ENCODE measurements at places on chromosomes 1 and 21. TPM values are rescaled to one million over a fixed set of nuclear protein-coding genes. Genes with fewer than 3 reads are reported as not detected.

TTLL7 gene
- 59.3 TPM for total RNA-seq

CELA2A gene
- not detected for total RNA-seq

YTHDF2 gene
- 48.6 TPM for total RNA-seq

BARHL2 gene
- not detected for total RNA-seq

IL20 gene
- not detected for total RNA-seq

LCE1D gene
- total RNA-seq, result not detected

CFAP141 gene
- total RNA-seq, result not detected

SPATA46 gene
- total RNA-seq, result not detected

IL19 gene
- total RNA-seq, result not detected

CR1L gene
- total RNA-seq, result not detected

GPR37L1 gene
- 0.39 TPM for total RNA-seq

LRRC7 gene
- 0.81 TPM for total RNA-seq

FAF1 gene
- 89.0 TPM for total RNA-seq

NPPB gene
- total RNA-seq, result not detected

SPRR2A gene
- total RNA-seq, result 59.3 TPM

SLC30A10 gene
- not detected for total RNA-seq

SERPINC1 gene
- not detected for total RNA-seq

WNT3A gene
- total RNA-seq, result not detected

RHOU gene
- total RNA-seq, result 16.3 TPM

SLC45A1 gene
- 9.8 TPM for total RNA-seq

NGF gene
- 0.93 TPM for total RNA-seq

TYW3 gene
- 37.8 TPM for total RNA-seq

ASPM gene
- 0.96 TPM for total RNA-seq

CLDN14 gene
- total RNA-seq, result not detected

FNBP1L gene
- 6.1 TPM for total RNA-seq

CFHR5 gene
- total RNA-seq, result not detected

AXDND1 gene
- total RNA-seq, result 1.2 TPM

CFAP45 gene
- not detected for total RNA-seq

PCAT6 gene
- total RNA-seq, result not detected

GJA4 gene
- 27.0 TPM for total RNA-seq

CHRM3 gene
- 123 TPM for total RNA-seq

OR14K1 gene
- not detected for total RNA-seq

FCRL1 gene
- not detected for total RNA-seq

RPTN gene
- total RNA-seq, result not detected

CELA2B gene
- not detected for total RNA-seq

C1orf122 gene
- 53.7 TPM for total RNA-seq

FMO4 gene
- 2.7 TPM for total RNA-seq

SAMSN1 gene
- total RNA-seq, result 3.3 TPM

FAM72B gene
- total RNA-seq, result not detected

PTGER3 gene
- 20.7 TPM for total RNA-seq

FALEC gene
- not detected for total RNA-seq

ZNF687 gene
- 27.6 TPM for total RNA-seq

PCP4 gene
- 167 TPM for total RNA-seq

SERINC2 gene
- total RNA-seq, result 4.7 TPM

ARTN gene
- total RNA-seq, result not detected

SELENBP1 gene
- total RNA-seq, result 52.8 TPM

ANXA9 gene
- total RNA-seq, result not detected

CFAP410 gene
- total RNA-seq, result 27.3 TPM

PADI2 gene
- total RNA-seq, result 0.62 TPM

PROK1 gene
- total RNA-seq, result 1.1 TPM

RAP1GAP gene
- total RNA-seq, result not detected

RGS8 gene
- total RNA-seq, result not detected

SAMD11 gene
- total RNA-seq, result 21.2 TPM

DENND4B gene
- 46.5 TPM for total RNA-seq

TMOD4 gene
- not detected for total RNA-seq

PM20D1 gene
- not detected for total RNA-seq

C1orf159 gene
- 7.4 TPM for total RNA-seq

C1QC gene
- total RNA-seq, result 23.0 TPM
